IMR-90 (cell line): ENCODE measurements at places on chromosomes 5 and 9. TPM values are rescaled to one million over a fixed set of nuclear protein-coding genes. Genes with fewer than 3 reads are reported as not detected.

GRCh38 chr9:77099388-77099787 lies 77.9 kb upstream of the VPS13A start:
- DNase-seq, result no peak

- no peak for DNase-seq
Observed at GRCh38 chr5:36815871-36816270, 60.7 kb upstream of the NIPBL start.

DNA sequence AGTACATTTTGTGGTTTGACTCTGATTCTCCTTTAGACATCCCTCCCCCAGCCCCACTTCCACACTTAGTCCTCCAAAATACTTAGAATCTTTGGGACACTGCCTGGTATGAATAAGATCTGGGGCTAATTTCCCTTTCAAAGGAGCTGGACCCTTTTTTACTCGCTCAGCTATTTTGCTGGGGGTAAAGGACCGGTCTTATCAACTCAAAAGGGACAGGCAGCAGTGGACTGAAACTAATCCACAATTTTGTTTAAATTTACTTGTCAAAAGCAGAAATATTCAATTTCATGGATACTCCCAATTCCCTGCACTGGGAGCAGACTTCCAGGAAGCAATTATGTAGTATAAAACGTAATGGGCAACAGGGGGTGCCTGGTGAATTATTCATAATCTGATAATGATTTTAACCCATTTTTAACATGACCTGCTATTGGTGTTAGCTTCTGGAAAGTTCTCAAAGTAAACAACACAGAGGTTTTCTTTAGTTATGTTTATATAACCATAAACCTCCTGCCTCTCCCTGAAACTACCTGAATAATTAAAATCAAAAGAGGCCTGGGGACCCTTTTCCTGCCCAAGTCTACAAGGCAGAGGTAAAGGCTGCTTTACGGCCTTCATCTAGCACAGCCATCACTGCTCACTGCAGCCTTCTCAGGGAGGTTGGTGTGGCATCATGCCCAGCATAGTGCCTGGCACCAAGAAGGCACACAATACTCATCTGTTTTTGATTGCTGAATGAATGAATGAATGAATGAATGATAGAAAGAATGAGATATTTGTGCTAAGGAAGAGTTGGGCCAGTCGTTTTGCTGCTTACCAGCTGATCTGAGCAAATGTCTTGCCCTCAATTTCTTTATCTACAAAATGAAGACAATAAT lies 44.2 kb upstream of the GNPDA1 start:
- DNase-seq, result no peak

GRCh38 chr5:160318409-160318808 lies 6.0 kb upstream of the CCNJL start:
- no peak for DNase-seq

Gene TMEM232
- total RNA-seq, result 0.36 and 0.56 TPM in 2 replicates
